ENCODE measurements at places on chromosomes 3 and 15. TPM values are rescaled to one million over a fixed set of nuclear protein-coding genes. Genes with fewer than 3 reads are reported as not detected.

DNA sequence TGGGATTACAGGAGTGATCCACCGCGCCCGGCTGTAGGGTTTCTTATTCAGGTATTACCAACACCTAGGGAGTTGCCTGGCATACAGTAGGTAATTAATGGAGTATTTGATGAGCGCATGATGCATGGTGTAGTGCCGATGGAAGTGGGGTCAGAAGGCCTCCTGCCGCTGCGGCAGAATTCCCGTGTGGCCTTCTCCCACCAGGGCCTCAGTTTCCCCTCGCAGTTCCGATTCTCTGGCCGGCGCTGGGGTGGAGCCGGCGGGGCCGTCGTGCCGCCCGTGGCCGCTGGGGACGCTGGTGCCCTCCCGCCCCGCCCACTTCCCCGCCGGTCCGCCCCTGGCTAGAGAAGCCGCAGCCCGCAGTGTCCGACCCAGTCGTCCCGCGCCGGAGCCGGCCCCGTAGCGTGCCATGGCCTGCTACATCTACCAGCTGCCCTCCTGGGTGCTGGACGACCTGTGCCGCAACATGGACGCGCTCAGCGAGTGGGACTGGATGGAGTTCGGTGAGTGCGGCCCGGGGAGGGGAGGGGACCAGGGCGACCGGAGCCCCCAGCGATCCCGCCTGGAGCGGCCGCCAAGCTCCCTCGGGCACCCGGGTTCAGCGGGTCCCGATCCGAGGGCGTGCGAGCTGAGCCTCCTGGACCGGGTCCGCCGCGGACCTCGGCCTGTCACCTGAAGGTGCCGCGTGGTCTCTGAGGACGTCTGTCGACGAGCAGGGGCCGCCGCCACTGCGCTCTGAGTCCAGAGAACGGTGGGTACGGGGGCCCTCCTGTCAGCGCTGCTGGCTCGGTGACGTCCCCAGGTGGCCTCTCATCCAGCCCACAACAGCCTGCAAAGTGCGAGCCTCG, at the start of gene IRAK2:
TSS of gene IRAK2 (plus strand) at position 374 of the 848 bp plus-strand sequence. CDS start at position 410, 36 bp downstream.
- DNase-seq = peak; percentile 88
- no peaks in the 10 kb centered on the region for H3K36me3 ChIP-seq
- peaks cover 27% of the 10 kb centered on the region for H3K4me1 ChIP-seq
- peak within 1 kb of the TSS; percentile 74 for H3K4me3 ChIP-seq
- peak within 1 kb of the TSS; percentile 73 for H3K27ac ChIP-seq

DNA sequence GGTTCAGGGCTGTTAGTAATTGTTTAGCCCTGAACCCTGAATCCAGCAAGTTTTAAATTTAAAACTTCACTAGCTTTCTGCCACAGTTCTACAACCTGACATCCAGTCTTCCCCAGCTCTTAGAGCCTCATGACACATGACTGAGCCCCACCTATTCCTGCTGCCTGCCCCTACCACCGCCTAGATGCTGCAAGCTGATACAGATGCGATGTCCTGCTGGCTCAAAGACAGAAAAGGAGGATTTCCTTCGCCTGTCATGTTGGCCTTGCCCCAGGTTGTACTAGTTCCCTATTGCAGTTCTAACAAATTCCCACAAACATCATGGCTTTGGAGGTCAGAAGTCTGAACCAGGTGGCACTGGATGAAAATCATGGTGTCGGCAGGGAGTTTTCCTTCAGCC, 510.6 kb upstream of the PPP2R3A start:
- no peaks in the 10 kb centered on the region for H3K36me3 ChIP-seq
- no peak overlapping the region for H3K27ac ChIP-seq
- no peaks in the 10 kb centered on the region for H3K27me3 ChIP-seq
- H3K4me1 ChIP-seq = no peaks in the 10 kb centered on the region

- H3K36me3 ChIP-seq = peaks cover 98% of the 10 kb centered on the region
- H3K27ac ChIP-seq = no peak overlapping the region
- no peak overlapping the region for H3K4me3 ChIP-seq
These were observed 8.5 kb downstream of the SEC61A1 start for GRCh38 chr3:128060473-128061381.

DNA sequence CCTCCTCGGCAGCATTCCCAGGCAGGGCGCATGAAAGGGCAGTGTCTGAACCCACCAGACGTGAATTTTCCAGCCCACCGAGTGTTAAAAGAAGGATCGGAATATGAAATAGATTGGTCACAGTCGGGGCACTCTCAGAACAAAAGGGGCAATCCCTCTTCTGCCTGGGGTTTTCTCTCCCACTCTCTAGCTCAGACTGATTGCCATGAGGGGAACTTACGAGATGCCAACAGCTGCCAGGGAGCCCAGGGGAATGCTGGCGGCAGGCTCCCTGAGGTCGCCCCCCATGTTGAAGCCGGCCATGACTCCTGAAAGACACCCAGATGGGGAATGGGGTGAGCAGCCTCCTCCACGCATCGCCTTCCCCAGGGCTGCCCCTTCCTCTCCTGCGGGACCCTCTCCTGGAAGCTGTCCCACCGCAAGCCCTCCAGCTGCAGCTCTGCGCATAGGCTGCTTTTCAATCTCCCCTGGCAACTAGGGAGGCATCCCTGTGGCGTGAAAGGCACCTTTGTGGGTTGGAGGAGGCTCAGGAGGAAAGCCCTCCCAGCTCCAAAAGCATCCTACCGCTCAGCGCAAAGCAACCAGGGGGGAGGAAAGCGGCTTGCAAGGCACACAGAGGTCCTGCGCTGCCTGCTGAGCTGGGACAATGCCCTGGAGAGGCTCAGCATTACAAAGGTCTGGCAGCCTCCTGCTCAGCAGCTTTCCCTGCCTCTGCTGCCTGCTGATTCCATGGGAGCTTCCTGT, 64.8 kb upstream of the HEG1 start:
- H3K4me1 ChIP-seq = peaks cover 42% of the 10 kb centered on the region
- no peaks in the 10 kb centered on the region for H3K36me3 ChIP-seq
- peak overlapping the region; percentile 9 for H3K27ac ChIP-seq
- H3K27me3 ChIP-seq = no peaks in the 10 kb centered on the region
- DNase-seq = no peak

GRCh38 chr3:72538070-72538745, 310.0 kb downstream of the SHQ1 start:
- no peaks in the 10 kb centered on the region for H3K4me1 ChIP-seq
- DNase-seq = no peak
- no peaks in the 10 kb centered on the region for H3K36me3 ChIP-seq
- no peaks in the 10 kb centered on the region for H3K27me3 ChIP-seq
- no peak overlapping the region for H3K27ac ChIP-seq

- DNase-seq = peak; percentile 54
- peaks cover 5% of the 10 kb centered on the region for H3K4me1 ChIP-seq
- no peaks in the 10 kb centered on the region for H3K36me3 ChIP-seq
- no peaks in the 10 kb centered on the region for H3K27me3 ChIP-seq
- no peak overlapping the region for H3K4me3 ChIP-seq
- no peak overlapping the region for H3K27ac ChIP-seq
These were observed 48.1 kb downstream of the MAGEF1 start for GRCh38 chr3:184663756-184664155.

DNA sequence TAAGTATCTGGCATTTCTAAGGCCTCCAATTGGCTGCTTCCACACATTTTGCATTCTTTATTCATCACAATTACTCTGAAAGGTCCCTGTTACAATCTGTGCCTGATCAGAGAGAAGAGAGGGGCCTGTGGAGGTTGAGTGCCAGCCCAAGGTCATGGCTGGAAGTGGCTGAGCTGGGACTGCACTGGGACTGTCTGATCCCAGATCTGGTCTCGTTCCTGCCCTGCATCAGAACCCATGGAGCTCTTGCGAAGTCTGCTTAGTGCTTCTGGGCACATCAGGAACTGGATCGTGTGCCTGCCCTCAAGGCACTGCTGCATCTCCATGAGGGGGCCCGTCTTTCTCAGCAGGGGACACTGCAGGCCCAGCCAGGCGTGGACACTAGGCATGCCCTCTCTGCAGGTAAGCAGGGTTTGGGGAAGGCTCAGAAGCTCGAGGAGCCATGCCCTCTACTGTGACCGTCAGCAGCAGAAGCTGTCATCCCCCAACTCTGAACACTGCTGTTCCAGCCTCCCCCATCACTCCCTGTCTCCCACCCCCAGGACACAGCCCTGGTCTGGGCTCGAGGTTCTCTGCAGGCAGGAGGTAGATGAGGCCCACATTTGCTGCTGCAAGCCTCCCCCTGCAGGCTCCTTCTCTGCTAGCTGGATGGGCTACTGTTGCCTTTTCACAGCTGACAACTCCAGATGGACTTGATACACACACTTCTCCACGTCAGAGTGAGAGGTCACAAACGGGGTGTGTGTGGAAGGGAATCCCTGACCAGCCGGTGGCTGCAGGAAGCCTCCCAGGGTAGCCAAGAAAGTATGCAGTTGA, 96.5 kb upstream of the PRR23E start:
- H3K27me3 ChIP-seq = no peaks in the 10 kb centered on the region
- no peak overlapping the region for H3K4me3 ChIP-seq
- no peak overlapping the region for H3K27ac ChIP-seq
- no peaks in the 10 kb centered on the region for H3K36me3 ChIP-seq
- H3K4me1 ChIP-seq = peaks cover 8% of the 10 kb centered on the region
- DNase-seq = no peak

GRCh38 chr3:31431321-31431720, 101.4 kb upstream of the STT3B start:
- no peak overlapping the region for H3K4me3 ChIP-seq
- no peaks in the 10 kb centered on the region for H3K36me3 ChIP-seq
- no peaks in the 10 kb centered on the region for H3K4me1 ChIP-seq
- H3K27ac ChIP-seq = no peak overlapping the region
- DNase-seq = no peak

GRCh38 chr3:45894015-45894414, 7.7 kb downstream of the CCR9 start:
- peaks cover 17% of the 10 kb centered on the region for H3K4me1 ChIP-seq
- no peak for DNase-seq
- no peaks in the 10 kb centered on the region for H3K36me3 ChIP-seq
- no peaks in the 10 kb centered on the region for H3K27me3 ChIP-seq

The SPESP1 gene
- 1.8 TPM for total RNA-seq

The CHL1 gene
- total RNA-seq = 25.3 TPM

The AHSG gene
- total RNA-seq = not detected

The CTDSPL gene
- total RNA-seq = 13.4 TPM

The ZBED2 gene
- not detected for total RNA-seq

The NRG4 gene
- not detected for total RNA-seq

Measured in stomach (tissue), 19 donors.